Heart right ventricle (tissue), 16 donors: ENCODE measurements at places on chromosomes 2 and 18. TPM values are rescaled to one million over a fixed set of nuclear protein-coding genes. Genes with fewer than 3 reads are reported as not detected.

Gene SLC16A14
- total RNA-seq: 4.1 TPM

Gene TMEM182
- total RNA-seq: 200 TPM

DNA sequence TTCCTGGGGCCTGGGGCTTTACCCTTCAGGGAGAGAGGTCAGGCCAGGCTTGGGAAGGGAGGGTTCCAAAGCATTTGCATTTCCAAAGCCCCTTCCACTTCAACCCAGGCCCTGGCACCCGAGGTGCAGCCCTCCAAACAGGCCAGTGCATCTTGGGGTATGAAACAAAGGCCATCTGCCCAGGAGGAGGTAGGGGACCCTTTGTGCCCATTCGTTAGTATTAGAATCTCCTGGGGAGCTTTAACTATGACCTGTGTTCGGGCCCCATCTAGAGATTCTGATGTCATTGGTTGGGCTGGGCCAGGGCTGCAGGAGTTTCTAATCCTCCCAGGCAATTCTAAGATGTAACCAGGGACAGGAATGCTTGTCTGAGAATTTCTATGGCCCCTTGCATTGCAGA is 73.6 kb downstream of the CIB4 start:
- H3K4me1 ChIP-seq: peaks cover 6% of the 10 kb centered on the region
- H3K36me3 ChIP-seq: no peaks in the 10 kb centered on the region
- peaks cover 82% of the 10 kb centered on the region for H3K27me3 ChIP-seq
- no peak overlapping the region for H3K27ac ChIP-seq
- DNase-seq: no peak
- H3K4me3 ChIP-seq: no peak overlapping the region

DNA sequence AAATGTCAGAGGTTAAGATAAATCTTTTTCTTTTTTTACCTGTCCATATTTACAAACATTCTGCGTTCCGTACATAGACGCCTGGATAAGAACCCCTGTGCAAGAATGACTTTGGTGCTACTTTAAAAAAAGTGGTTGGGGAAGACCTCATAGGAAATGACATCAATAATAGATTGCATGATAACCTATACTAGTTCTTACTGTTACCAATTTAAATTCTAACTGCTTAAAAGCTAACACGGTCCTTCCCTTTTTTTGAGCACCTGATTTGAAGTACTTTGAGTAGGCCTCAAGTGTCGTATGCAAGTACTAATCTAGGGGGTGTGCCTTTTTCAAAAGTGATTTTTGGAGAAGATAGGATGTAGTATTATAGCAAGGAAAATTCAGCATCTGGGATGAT is 2.1 kb downstream of the SLC39A10 start:
- H3K36me3 ChIP-seq: peaks cover 5% of the 10 kb centered on the region
- peak overlapping the region; percentile 84 for H3K4me3 ChIP-seq
- no peak for DNase-seq
- H3K27me3 ChIP-seq: no peaks in the 10 kb centered on the region
- H3K4me1 ChIP-seq: peaks cover 53% of the 10 kb centered on the region

Gene KIF5C
- total RNA-seq: 0.40 TPM

- H3K27me3 ChIP-seq: peaks cover 30% of the 10 kb centered on the region
- H3K36me3 ChIP-seq: no peaks in the 10 kb centered on the region
- H3K4me3 ChIP-seq: no peak overlapping the region
- no peaks in the 10 kb centered on the region for H3K4me1 ChIP-seq
- peak; percentile 25 for DNase-seq
Observed at GRCh38 chr2:30026091-30027055, 105.0 kb upstream of the ALK start.

- H3K36me3 ChIP-seq: no peaks in the 10 kb centered on the region
- no peak overlapping the region for H3K27ac ChIP-seq
- H3K4me3 ChIP-seq: no peak overlapping the region
Observed at GRCh38 chr2:134576478-134576877, 142.3 kb downstream of the TMEM163 start.

- H3K4me1 ChIP-seq: no peaks in the 10 kb centered on the region
- H3K27me3 ChIP-seq: no peaks in the 10 kb centered on the region
- DNase-seq: no peak
Observed at GRCh38 chr18:9359796-9360195, 25.2 kb downstream of the TWSG1 start.

- peak overlapping the region; percentile 98 for H3K27ac ChIP-seq
- H3K27me3 ChIP-seq: no peaks in the 10 kb centered on the region
- H3K36me3 ChIP-seq: no peaks in the 10 kb centered on the region
Observed at GRCh38 chr2:127672341-127673224, 2.7 kb downstream of the LIMS2 start.

DNA sequence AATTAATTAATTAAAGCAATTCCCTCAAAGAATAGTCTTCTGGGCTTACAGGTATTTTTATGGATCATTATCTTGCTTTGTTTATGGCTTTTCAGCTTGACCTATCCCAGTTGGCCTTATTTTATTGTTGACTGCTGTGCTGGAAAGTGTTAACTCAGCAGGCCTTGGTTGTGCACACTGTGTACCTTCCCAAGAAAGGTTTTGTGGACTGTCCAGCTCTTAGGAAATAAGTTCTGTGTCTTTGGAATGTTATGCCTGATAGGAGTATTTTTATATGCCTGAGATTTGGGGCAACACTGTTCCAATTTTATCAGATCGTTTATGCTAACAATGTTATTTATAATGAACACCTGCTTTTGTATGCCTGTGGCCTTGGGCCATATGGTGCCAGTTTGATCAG is 671.9 kb upstream of the ZNF804A start:
- H3K27ac ChIP-seq: no peak overlapping the region
- H3K36me3 ChIP-seq: no peaks in the 10 kb centered on the region
- no peaks in the 10 kb centered on the region for H3K4me1 ChIP-seq
- H3K4me3 ChIP-seq: no peak overlapping the region

Gene DOCK10
- 0.77 TPM for total RNA-seq

DNA sequence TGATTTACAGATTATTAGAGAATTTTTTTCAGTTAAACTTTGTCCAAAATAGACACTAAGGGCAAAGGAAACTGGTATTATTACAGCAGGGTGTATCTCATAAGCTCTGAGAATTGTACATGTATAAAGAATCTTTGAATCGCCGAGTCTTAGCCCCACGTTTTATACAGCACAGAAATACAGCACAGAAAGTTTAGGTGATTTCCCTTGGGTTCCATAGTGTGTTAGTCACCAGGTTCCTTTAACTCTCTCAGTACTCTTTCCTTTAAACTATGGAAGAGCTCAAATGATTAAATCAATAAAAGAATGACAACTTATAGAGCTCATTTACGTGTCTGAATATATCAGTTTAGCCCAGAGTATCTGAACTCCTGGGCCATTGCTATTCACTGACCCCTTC is 256.8 kb downstream of the NEDD4L start:
- no peaks in the 10 kb centered on the region for H3K27me3 ChIP-seq
- H3K36me3 ChIP-seq: no peaks in the 10 kb centered on the region
- peaks cover 14% of the 10 kb centered on the region for H3K4me1 ChIP-seq
- DNase-seq: no peak
- peak overlapping the region; percentile 25 for H3K27ac ChIP-seq
